Amniotic epithelial cell (primary cell): ENCODE measurements at places on chromosomes 1 and 21.

GRCh38 chr21:37450445-37450941, 83.9 kb downstream of the DYRK1A start:
- peak; percentile 68 for DNase-seq

GRCh38 chr1:161200992-161201835, 953 bp upstream of the NDUFS2 start:
- no peak for DNase-seq

DNA sequence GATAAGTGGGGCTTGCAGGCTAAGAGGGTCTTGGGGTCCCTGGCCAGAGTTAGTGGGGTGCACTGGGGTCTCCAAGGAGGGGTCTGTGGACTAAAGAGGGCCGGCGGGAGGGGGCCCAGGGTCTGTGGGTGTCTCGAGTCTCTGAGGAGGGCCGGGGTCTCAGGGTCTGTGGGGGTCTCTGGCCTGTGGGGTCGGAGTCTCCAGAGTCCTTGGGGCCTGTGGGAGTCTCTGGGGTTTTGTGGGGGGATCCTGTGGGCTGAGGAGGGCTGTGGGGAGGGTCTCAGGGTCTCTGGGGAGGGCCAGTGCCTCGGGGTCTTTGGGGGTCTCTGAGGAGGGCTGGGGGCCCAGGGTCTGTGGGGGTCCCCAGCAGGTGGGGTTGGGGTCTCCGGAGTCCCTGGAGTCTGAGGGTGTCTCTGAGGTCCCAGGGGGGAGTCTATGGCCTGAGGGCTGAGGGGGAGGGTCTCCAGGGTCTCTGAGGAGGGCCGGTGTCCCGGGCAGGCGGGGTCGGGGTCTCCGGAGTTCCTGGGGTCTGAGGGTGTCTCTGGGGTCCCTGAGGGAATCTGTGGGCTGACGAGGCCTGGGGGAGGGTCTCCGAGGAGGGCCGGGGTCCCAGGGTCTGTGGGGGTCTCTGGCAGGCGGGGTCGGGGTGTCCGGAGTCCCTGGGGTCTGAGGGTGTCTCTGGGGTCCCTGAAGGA, 628 bp upstream of the PLEKHM2 start:
- no peak for DNase-seq

DNA sequence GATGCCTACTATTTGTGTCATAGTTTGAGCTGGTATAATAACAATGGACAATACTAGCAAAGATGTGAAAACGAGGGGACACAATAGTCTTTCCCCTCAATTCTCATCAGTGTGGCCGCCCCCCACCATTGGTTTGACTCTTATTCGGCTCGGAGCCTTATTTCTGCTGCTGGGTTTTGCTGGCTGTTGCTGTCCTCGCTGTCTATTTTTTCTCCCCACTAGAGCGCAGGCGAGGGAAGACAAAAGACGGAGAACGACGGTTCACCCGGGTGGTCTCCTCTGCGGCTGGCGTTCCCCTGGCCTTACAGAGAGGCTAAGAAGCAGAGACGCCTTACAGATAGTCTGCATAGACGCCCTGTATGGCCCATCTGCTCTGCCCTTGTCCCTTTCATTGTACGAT, 19.4 kb downstream of the CLIC6 start:
- DNase-seq: no peak

- peak; percentile 51 for DNase-seq
Measured at GRCh38 chr1:214494706-214495105, 56.7 kb downstream of the PTPN14 start.

DNA sequence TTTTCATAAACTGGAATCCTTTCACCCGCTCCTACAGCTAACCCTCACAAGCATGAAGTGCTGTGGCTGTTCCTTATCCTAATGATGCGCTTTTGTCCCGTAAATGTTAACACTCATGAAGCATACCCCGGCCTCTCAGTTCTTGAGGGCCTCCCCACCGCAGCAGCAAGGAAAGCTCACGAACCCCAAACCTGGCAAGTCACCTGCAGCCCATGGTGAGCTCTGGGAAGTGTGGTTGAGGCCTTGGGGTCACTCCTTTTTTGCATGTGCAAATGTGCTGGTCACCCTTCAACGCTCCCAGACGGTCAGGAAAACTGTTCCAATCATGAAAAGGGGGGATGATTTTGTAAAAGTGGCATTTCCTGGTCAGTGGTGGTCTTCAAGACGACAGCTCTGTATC, 124.6 kb downstream of the PRDM2 start:
- no peak for DNase-seq

- DNase-seq: no peak
Measured at GRCh38 chr1:30377230-30378002, 346.0 kb downstream of the MATN1 start.

DNA sequence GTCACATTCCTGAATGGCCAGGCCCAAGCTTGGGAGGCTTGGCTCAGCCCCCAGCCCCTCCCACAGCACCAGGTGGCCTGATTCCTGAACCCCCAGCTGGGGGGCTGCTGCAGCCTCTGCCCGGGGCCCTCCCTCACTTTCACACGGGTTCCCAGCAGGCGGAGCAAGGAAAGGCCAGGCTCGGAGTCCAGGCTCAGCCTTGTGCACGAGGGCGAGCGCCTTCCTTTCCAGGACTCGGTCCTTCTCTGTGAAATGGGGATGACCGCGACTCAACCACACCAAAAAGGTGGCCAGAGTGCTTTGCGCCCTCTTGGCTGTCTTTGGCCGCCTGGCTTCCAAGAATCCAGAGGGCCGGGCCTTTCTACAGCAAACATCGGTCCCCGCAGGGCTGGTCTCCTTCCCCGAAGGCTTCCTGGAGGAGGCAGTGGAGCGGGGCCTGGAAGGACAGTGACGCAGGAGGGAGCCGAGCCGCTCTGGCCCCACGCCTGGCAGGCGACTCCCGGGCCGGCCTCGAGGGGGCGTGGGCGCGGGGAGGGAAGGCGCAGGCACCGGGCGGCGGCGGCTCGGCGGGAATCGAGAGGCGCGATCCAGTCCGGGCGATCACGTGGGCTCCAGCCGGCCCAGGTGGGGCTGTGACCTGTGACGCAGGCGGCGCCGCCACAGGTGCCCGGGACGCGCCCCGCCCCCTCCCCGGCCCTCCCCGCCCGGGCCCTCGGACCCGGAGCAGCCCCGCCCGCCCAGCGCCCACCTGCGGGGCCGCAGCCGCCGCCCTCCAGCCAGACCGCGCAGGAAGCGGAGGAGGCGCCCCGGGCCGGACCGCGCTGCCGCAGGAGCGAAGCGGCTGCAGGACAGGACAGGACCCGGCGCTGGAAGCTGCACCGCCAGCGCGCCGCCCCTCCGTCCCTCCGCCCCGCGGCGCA, at the start of gene ARHGEF16:
Gene ARHGEF16, plus strand, starts transcription at position 775 of the 920 bp plus-strand sequence. CDS start 8,420 bp downstream, outside the sequence.
- DNase-seq: no peak

DNA sequence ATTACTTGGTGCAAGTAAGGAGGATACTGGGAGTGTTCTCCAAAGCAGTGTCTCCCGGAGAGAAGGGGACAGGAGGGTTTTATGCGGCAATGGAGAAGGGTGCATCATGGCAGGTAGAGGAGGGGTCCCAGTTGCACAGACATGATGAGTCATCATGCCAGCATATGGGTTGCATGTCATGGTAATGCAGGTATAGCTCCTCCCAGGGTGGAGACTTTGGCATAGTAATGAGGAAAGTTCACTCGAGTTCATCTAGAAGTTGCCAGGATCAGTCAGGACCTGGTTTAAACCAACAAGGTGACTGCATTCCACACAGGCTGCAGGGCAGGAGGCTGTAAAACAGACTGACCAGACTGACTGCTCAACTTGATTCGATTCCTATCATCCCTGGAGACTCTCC, 355.7 kb upstream of the DUSP10 start:
- no peak for DNase-seq

- DNase-seq: no peak
Measured at GRCh38 chr1:118821801-118822200, 166.3 kb downstream of the TBX15 start.

DNA sequence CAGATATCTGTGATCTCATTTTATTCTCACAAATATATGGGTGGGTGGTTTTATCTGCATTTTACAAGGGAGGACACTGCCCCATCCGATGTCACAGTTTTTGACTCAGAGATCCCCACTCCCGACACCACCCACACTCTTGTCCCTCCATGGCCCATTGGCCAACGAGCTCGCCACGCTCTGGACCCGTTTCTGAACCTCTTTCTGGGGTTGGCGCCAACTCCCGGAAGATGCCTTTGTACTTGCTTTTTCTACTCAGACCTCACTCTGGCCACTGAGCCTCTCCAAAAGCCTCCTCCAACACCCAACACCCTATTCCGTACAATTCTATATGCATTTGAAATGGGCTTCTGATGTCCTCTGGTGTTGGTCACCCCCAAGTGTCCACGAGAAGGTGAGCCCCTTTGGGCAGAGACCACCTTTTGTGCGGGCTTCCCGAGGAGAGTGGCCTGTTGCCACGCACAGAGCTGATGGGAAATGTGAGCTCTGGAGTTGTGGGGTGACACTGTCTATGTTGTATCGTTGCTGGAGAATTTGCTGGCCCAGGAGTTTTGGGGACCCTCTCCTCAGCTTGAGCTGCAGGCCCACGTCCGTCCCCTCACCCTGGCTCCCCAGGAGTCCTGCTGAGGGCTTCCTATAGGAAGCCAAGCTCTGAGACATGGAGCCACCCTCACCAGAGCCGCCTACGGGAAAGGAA, 366.9 kb upstream of the VAMP3 start:
- DNase-seq: no peak

- DNase-seq: no peak
Measured at GRCh38 chr1:56452027-56453011, 127.0 kb downstream of the PLPP3 start.

- DNase-seq: no peak
Measured at GRCh38 chr21:42532466-42533181, 19.0 kb downstream of the SLC37A1 start.

GRCh38 chr21:15560383-15561056, 169.3 kb upstream of the USP25 start:
- no peak for DNase-seq

DNA sequence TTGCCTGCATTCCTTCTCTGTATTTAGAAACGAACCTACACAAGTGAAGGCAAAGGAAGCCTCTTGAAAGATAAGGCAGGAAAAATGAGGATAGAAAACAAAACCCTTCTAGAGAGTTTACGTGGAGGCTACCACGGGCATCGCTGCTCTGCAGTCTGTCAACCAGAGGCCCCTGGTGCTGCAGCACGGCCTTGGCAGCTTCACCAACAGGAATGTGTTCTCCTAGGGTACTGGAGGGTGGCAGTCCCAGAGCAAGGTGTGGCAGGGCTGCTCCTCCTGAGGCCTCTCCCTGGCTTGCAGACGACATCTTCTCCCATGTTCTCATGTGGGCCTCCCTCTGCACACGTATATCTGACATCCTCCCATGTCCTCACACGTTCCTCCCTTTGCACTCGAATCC, 57.6 kb upstream of the SAMD11 start:
- no peak for DNase-seq

- no peak for DNase-seq
Measured at GRCh38 chr1:52856026-52856425, 13.5 kb downstream of the ZYG11A start.

- no peak for DNase-seq
Measured at GRCh38 chr1:55692726-55693125, 477.6 kb upstream of the USP24 start.

DNA sequence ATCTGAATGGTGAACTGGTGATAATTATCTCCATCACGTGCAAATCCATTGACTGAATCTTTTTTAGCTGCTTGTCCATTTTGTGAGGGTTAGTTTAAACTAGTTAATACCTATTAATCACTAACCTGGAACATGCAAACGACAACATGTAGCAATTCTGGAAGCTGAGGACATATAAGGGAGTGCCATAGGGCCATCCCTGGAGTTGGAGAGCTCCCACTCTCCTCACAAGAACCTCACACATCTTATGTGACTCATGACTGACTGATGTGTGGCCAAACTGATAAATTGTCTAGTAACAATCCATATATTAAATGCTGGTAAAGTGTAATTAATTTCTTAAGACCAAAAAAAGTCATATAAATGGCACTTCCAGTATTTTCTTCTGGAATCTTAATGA, 62.9 kb upstream of the HOOK1 start:
- DNase-seq: no peak

- no peak for DNase-seq
Measured at GRCh38 chr1:33654267-33654834, 181.9 kb downstream of the ZSCAN20 start.

- peak; percentile 40 for DNase-seq
Measured at GRCh38 chr1:24702511-24703293, 42.5 kb upstream of the CLIC4 start.

DNA sequence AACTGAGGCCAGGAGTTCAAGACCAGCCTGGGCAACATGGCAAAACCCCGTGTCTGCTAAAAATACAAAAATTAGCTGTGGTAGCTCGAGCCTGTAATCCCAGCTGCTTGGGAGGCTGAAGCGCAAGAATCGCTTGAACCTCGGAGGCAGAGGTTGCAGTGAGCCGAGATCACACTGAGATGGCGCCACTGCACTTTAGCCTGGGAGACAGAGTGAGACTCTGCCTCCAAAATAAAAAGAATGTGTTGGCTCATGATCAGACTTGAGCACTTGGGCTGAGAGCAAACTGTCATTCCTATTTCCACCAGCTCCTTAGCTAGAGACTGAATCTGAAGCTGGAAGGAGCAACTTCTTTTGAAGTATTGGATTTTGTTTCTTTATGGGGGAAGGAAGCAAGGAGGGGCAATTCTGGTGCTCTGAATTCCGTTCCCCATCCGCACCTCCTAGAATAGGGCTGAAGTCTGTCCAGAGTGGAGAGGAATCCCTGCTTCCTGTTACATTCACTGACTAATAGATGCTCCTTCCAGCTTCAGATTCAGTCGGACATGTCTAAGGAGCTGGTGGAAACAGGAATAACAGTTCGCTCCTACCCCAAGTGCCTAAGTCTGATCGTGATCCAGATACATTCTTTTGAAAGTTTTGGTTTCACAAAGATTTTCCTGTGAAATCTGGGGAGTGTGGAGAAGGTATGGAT, 3.8 kb downstream of the ZNF672 start:
- DNase-seq: peak; percentile 54

- no peak for DNase-seq
Measured at GRCh38 chr1:24939675-24940193, 9.7 kb upstream of the RUNX3 start.

DNA sequence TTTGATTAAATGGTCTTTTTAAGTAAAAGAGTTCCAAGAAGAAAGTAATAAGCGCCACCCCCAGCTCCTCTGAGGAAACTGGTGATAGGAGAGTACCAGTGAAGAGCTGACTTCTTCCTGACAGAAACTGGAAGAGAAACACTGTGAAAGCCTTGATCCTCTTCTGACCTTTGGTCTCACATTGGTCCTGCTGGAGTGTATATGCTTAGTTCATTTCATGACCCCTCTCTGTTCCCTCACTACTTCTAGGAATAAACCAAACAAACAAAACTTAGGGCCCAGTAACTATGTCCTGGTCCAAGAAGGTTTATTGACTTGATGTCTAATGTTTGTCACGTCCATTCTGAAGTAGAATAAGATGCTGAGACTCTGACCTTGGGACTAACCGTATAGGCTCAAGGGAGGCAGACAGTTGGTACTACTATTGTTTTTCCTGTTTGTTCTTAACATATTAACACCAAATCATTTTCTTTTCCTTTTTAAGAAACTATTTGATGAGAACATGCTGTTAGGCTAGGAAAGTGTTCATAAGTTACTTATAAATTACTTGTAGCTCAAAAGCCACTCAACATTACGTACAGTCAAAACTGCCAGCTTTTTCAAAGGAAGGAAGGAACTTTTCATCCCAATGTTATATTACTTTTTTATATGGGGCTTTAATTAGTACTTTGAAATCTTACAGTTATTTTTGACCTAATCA, 57.9 kb downstream of the MIER1 start:
- DNase-seq: no peak

- DNase-seq: no peak
Measured at GRCh38 chr21:34148826-34149558, 75.6 kb downstream of the MRPS6 start.
